Activated CD4-positive, CD25-positive, alpha-beta regulatory T cell (primary cell): ENCODE measurements at places on chromosomes 5 and 9.

DNA sequence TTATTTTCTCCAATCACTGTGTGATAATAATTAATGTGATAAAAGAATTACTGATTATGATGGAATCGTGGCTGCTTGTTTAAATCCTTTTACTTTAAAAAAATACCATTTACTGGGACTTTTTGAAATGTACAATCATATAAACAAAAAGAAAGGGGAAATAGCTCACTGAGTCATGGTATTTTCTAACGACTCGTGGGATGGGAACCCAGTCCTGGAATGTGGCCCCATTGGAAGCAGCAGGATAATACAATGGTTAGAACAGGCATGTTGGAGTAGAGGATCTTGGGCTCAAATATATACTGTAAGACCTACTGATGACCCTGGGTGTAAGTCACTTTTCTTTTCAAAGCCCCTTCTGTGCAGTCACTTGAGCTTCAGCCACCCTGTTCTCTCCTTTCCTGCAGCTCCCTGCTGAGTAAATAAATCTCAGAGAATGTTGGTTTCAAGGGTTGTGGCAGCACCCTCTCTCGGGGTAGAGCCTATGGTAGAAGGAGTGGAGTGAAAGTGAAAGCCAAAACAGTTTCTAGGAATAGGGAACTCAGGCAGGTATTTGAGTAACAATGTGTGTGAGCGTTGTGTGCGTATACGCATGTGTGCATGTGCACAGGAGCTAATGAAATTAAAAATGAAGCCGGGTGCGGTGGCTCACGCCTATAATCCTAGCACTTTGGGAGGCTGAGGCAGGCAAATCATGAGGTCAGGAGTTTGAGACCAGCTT, 40.8 kb upstream of the LARP1 start:
- DNase-seq = no peak

DNA sequence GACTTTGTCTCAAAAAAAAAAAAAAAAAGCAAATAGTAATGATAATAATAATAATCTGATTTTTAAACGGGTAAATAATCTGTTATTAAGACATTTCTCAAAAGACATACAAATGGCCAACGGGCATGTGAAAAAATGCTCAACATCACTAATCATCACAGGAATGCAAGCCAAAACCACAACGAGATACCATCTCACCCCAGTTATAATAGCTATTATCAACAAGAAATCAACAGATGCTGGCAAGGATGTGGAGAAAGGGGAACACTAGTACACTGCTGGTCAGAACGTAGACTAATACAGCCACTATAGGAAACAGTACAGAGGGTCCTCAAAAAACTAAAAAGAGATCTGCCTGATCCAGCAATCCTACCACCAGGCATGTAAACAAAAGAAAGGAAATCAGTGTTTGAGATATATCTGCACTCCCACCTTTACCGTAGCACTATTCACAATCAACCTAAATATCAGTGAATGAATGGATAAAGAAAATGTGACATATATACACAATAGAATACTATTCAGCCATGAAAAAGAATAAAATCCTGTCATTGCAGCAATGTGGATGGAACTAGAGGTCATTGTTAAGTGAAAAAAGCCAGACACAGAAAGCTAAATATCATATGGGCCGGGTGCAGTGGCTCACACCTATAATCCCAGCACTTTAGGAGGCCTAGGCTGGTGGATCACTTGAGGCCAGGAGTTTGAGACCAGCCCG, 24.9 kb downstream of the VAV2 start:
- no peak for DNase-seq

DNA sequence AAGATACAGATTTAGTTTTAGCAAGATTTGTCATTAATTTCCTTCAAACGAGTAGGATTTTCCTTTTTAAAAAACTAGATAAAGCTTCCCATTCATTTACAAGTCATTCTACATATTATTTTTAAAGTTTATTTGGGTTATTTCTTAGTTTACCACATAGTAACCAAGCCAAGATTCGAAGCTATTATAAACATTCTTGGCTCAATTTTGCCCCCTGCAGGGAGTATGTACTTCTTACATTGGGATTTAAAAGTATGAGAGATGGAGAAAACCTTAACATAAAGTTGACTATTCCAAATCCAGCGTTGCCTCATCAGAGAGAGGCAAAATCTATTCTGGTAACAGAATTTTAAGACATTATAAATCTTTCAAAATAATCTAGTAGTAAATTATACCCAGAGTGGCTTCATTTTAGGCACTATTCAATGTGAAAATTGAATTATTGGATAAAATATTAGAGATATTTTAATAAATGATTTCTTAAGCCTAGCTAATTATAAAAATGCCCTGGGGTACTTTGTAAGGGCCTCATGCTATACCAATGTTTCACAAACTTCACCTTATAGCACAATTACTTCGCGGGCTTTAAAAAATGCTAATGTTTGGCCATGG, 39.1 kb downstream of the FBN2 start:
- DNase-seq = no peak

GRCh38 chr5:112127861-112128260, 291.2 kb downstream of the EPB41L4A start:
- DNase-seq = no peak

GRCh38 chr5:104412649-104413240, 850.2 kb upstream of the NUDT12 start:
- DNase-seq = no peak

DNA sequence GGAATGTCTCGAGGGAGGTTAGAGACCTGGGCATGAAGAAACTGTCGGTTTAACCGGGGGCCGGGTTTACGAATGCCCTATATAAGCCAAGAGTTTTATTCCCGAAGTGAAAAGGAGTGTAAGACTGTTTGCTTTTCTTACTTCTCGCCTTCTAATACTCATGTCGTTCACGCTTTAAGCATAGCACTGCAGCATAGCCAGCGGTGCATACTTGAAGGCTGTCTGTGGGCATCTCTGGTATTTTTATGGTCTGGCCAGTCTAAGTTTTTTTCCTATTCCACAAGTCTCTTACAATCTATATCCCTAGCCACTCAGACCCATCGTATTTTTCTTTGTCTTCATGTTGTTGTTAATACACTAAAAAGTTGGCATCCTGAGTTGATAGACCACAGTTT, 1.2 kb downstream of the UHRF2 start:
- no peak for DNase-seq

GRCh38 chr5:123398058-123398733, 25.0 kb downstream of the CEP120 start:
- DNase-seq = no peak

DNA sequence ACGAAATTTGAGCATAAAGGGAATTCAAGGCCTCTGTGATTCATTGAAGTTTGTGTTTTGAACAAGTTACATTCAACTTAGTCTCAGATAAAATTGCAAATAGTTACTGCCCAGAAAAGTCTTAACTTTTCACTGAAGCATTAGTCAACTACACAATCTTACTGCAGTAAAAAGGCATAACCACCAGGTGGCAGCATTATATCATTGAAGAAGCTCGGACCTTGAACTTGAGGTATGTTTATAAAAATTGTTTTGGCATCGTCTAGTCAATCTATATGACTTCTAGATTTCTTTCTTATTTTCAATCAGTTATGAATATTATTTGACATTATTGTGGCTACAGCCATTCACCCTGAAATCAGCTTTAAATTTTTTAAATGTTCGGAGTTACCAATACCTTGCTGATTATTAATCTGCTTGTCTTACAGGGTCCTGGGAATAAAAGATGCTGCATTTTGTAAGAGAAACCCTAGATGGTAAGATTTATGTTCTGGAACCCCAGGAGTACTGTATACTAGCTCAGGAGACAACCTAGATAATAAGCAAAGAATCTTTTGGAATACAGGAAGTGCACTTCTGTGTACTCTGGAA, 83.9 kb upstream of the GRAMD2B start:
- peak; percentile 5 for DNase-seq

- DNase-seq = no peak
Observed at GRCh38 chr9:121548666-121549065, 49.0 kb upstream of the GGTA1 start.

GRCh38 chr5:75463726-75464125, 47.7 kb downstream of the CERT1 start:
- DNase-seq = no peak

DNA sequence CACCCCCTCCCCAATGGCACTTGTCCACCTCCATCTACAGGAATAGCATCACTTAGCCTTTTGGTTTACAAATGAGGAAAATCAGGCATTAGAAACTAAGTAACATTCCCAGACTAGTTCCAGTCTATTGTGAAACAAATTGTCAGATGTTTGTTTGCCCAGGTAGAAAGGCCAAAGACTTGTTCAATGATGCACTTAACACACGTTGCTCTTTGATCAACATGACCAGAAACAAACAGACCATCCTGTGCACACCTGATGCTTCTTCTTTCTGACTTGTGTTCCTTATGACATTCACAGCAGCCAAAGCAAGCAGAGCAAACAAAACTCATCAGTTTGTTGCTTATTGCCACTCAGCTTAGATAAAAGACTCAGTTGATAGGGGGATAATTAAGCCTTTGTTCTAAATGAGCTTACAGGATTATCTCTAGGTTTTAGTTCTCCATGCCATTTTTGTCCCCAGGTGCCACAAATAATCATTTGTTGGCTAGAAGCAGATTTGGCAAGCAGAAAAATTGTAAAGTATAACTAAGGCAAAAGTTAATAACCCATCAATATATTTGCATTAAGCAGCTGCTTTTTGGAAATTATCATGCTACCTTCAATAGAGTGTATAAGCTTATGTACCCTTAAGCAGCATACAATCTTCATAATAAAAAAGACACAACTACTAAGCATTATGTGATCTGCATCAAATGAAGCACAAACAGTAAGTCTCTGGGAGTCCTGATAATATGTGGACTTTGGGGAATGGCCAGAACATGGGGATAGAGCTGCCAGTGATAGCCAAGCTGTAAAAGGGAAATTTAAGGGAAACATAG, 26.3 kb upstream of the FST start:
- no peak for DNase-seq

DNA sequence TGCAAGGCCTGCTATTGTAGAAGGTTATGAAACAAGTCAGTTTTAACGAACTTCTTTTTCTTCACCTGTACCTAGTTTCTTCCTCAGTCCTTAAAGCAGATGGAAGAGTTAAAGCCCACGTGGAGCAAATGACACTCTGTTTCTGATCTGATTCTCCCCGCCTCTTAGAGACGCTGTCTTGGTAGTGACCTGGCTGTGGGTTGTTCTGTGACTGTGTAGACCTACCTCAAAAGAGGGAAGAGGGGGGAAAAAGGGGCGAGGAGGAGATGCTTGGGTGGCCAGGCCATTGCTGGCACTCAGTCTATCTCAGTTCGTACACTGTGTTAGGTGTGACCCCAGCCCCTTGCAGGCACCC, 610 bp downstream of the GFRA3 start:
- no peak for DNase-seq

GRCh38 chr5:102843997-102844396, 88.9 kb downstream of the PAM start:
- DNase-seq = no peak

DNA sequence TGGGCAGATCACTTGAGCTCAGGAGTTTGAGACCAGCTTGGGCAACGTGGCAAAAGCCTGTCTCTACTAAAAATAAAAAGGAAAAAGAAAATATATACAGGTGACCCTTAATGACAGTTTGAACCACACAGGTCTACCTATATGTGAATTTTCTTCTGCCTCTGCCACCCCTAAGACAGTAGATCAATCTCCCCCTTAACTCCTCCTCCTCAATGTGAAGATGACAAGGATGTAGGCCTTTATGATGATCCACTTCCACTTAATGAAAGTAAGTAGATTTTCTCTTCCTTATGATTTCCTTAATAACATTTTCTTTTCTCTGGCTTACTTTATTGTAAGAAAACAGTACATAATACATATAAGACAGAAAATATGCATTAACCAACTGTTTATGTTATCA, 3.4 kb downstream of the AKNA start:
- DNase-seq = no peak

- DNase-seq = no peak
Observed at GRCh38 chr5:76473009-76473336, 69.9 kb downstream of the IQGAP2 start.

DNA sequence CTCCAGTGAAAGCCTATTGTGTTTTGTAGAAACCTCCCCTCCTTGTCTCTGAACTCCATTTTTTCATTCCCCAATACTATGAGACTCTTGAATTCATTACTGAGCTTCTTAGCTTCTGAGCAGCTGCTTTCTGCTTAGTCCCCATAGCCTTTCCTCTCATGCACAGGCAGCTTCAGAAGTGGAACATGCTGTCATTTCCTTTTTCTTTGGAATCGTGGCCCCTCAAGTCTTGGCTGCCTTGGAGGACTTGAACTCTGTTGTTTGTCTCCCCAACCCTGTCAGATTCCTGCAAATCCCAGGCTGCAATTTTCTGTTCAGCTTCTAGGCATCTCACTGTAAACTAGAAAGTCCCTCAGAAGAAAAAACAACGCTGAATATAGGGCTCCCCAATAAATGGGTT, 268.5 kb downstream of the ARRDC3 start:
- no peak for DNase-seq

- no peak for DNase-seq
Observed at GRCh38 chr9:121491111-121491510, 8.5 kb downstream of the GGTA1 start.

DNA sequence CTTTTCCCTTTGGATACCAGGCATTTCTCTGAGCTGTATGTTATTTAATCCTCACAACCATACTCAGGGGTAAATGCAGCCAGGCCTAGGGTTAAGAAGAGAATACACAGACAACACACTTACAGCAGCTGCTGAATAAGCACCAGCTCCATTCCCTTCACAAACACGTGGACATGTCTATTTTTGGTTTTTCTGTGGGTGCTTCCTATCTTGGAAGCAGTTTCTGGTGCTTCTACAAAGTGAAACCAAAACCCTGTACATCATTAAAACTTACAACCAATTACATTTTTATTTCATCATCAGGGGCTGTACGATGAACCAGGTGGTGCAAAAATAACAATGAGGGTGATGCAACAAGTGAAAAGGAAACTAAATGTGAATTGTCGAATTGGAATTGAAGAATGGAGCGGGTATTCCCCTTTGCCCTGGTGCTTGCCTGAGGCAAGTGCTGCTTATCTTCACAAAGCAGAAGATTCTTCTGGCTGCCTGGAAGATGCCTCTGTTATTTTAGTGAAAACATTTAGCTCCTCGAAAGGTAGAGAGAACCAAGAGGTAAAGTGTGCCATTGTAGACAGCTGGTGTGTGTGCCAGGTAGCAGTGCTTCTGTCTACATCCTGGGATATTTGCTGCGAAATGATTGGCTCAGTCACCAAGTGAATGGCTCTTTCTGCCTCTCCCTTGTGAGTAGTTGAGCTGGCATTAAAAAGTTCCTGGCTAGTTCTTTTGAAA, 18.6 kb upstream of the IFNB1 start:
- no peak for DNase-seq

DNA sequence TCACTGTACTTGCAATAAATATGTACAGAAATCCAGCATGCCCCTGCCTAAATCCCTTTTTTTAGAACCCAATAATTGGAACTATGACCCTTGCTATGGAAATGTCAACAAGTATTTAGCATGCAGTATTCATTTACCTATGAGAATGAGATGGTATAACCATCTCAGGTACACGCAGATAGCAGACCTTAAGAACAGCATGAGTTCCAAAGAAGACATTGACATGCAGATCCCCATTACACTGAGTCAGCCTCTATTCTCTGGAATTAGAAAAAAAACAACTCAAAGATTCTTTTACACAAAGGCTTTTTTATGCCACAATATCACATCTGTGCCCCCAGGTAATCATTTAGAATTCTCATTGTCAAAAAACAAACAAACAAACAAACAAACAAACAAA, 325.6 kb upstream of the TLE4 start:
- no peak for DNase-seq
